ENCODE measurements at places on chromosomes 11 and 22.

DNA sequence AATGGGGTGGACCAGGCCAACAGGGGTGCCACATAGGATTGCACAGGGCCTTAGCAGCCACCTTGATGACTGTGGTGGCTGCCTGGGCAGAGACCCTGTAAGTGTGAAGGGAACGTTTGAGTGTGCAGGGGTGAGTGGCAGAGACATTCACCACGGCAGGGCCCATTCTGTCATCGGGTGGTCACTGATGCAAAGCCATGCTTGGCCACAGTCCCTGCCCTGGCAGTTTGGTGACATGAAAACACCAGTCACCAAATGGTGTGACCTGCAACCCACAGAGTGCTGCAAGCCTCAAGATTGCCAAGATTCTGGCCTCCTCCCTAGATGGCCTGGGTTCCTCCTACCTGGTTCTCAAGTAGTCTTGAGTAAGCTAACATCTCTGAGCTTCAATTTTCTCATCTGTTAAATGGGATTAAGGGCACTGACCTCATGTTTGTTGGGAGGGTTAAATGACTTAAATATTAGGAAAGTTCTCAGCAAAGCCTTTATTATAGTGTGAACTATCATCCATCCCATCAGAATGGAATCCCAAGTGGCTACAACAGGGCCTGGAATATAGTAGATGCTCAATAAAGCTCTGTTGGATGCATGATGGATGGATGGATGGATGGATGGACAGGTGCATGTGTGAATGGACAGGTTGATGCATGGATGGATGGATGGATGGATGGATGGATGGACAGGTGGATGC, 53.0 kb downstream of the MACROD1 start:
- DNase-seq = no peak

- no peak for DNase-seq
Observed at GRCh38 chr22:35728639-35729308, 11.1 kb downstream of the APOL5 start.

DNA sequence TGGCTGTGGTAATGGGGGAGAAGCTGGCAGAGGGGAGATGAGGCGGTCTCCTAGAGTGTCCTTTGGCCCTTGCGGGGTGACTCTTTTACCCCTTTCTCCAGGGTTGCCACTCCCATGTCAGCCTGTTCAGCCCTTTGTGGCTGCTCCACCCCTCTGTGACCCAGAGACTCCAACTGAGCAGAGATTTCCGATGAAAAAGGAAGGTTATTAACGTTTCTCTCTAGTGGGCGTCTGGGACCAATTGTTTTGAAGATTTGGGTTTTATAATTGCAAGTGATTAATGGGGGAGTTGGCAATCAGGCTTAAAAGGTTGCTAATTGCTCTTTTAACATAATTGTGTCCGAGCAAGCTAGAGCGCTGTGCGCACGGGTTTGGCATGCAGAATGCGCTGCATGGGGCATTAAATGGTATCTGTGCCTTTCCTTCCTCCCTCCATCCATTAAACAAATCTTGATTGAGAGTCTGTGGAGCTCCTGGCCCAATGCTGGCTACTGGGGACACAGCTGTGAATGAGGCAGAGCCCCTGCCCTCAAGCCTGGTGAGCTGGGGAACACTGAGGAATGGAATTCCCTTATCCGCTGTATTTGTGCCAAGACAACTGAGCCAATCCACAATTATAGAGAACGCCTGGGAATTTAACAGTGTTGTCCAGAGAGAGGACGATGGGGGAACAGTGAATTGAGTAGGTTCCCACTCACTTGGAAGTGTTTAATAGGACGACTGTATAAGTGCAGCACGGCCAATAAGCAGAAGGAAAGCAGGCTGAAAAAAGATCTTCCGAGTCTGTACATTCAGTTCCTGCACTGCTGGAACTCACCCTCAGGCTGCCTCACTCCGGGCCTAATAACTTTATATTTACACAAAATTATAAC, 295.9 kb downstream of the MIAT start:
- DNase-seq = no peak

DNA sequence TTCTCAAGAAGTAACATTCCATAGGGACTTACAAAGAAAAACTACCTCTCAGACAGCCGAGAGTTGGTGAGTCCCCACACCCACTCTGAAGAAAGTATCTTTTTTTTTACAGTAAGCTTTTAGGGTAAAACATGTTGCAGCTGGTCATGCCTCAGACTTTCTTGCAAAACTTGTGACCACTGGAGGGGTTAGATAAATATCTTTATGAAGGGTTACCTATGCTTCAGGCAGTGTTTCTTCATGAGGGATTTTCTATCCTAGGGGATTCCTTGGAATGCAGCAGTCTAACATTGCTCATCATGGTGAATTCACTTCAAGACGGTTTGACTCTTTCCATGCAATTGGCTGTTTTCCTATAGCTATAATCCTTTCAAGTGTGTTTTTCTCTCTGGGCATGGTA, 20.8 kb upstream of the SNX19 start:
- DNase-seq = no peak

GRCh38 chr22:23856721-23857605, 712 bp upstream of the SLC2A11 start:
- no peak for DNase-seq

DNA sequence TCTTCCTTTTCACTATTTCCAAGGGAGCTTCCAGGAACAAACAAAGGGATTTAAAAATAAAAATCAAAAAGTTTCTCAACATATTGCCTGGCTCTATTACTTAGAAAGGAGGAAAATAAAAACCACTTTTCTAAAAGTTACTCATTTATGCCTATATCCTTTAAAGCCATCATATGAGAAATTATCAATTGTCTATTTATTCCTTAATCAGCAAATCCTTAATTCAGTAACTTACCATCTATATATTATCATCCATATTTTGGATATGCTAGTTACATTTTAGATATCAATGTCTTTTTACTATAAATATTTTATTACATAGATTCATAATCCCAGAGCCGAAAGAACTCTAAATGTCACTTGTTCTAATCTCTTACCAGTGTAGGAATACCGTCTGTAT, 481.5 kb upstream of the ANO5 start:
- no peak for DNase-seq

GRCh38 chr22:40238425-40239344, 61.0 kb downstream of the TNRC6B start:
- DNase-seq = no peak

- DNase-seq = no peak
Observed at GRCh38 chr11:119905162-119905561, 176.2 kb upstream of the NECTIN1 start.

- DNase-seq = no peak
Observed at GRCh38 chr11:128135451-128135850, 451.9 kb downstream of the ETS1 start.

DNA sequence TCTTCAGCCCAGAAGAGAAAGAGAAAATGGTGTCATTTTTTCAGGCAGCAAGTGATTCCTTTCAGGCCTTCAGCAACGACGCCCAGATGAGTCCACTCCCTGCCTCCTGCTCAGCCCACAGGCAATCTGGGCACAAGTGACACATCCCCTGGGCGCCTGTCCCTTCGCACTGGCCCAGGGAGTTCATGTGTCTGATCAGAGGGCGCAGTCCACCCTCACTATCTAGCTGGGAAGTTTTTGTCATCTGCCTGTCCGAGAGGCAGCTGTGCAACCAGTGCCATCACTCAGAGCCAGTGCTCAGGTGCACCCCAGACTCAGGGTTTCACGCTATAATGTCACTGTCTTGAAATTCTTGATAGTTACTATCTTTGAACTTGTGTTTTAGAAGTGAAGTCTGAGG, 1.4 kb upstream of the KCNQ1OT1 start:
- no peak for DNase-seq

DNA sequence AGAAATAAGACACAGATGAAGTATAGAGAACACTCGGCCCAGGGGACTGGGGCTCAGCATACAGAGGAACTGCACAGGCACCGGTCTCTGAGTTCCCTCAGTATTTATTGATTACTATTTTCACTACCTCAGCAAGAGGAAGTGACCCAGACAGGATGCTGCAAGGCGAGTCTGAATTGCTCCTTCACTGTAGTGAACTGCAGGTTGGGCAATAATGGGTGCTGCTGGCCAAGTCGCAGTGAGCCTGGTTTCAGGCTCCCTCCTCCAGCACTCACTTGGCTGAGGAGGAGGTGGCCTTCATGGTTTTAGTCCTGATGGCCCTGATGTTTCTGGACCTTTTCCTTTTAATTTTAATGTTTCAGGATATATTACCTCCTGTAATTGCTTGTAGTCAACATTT, 10.4 kb downstream of the OR52K2 start:
- no peak for DNase-seq

DNA sequence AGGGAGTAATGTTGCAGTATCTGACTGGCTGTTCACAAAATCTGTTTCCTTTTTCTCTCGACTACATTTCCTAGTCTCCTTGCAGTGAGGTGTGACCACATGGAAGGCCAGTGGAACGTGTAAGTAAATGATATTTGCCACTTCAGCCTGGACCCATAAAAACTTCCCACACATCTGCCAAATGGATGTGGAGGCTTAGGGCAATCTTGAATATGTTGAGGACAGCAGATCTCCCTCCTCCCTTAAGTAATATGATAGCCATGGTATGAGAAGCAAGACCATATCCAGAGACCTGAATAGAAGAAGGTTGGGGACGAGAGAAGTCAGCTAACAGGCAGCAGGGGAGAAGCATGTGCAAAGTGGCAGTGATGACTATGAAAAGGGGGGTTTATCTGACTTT, 33.0 kb upstream of the C11orf87 start:
- DNase-seq = no peak

GRCh38 chr11:105699203-105699602, 89.3 kb downstream of the GRIA4 start:
- DNase-seq = no peak

- no peak for DNase-seq
Observed at GRCh38 chr22:26169315-26170111, at the start of gene SEZ6L. Gene SEZ6L (plus strand): TSS chr22:26169462. CDS start chr22:26169670, 208 bp downstream.

GRCh38 chr11:61697764-61698163, 17.6 kb downstream of the DAGLA start:
- DNase-seq = no peak

- peak; percentile 22 for DNase-seq
Observed at GRCh38 chr11:112453601-112454577, 193.2 kb upstream of the PLET1 start.

GRCh38 chr11:104594228-104594958, 303.9 kb downstream of the CASP12 start:
- no peak for DNase-seq

Data from activated gamma-delta T cell treated with Interleukin-2 at 50 U/mL for 16 hours (primary cell).